Non-pigmented ciliary epithelial cell (primary cell): ENCODE measurements at places on chromosomes 6 and 20.

- no peak for DNase-seq
Measured at GRCh38 chr20:64068386-64069208, 5.6 kb downstream of the TCEA2 start.

GRCh38 chr6:29230666-29231065 lies 60.0 kb downstream of the OR2J2 start:
- DNase-seq = no peak

DNA sequence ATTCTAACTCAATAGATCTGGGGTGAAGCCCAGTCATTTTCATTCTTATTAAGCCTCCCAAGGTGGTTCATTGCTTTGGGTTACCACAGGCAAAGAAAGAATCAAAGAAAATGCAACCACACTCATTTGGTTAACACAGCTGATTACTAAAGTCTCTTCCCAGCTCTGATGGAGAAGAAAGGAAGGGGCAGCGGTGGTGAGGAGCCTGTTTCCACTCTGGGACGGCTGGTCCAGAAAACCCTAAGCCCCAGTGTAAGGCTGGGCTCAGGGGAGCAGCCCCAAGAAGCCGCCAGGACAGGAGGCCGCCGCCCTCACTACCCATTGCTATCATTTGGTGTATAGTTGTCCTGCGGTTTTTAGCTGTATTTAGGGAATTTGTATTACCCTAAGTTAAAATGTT lies 226.9 kb downstream of the CD83 start:
- no peak for DNase-seq

DNA sequence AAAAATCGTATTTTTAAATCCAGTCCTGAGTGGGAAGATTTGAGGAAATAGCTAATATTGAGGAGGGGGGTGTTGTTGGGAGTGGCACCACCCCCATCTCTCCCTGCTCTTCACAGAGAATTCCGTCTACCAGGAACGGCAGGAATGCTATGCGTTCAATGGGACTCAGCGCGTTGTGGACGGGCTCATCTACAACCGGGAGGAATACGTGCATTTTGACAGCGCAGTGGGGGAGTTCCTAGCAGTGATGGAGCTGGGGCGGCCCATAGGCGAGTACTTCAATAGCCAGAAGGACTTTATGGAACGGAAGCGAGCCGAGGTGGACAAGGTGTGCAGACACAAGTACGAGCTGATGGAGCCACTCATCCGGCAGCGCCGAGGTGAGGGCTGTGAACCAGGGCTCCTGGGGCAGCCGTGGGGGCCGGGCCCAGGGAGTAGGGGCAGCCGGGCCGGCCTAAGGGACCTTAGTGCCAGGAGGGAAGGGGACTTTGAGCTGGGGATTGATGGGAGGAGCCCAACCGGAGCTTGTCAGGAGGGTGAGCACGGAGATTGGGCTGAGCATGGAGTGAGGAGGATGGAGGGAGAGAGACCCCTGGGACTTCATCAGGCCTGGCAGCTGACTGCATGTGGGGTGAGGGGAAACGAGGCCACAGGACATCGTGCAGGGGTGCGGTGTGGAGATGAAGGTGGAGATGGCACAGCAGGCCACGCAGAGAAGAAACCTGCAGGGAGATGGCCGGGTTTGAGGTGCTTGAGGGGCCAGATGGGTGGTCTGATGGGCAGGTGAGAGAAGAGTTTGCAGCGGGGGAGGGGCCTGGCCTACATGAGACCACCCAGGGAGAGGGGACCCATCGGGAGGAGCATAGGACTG lies 41.3 kb downstream of the HLA-DPB1 start:
- DNase-seq = no peak

- DNase-seq = no peak
Measured at GRCh38 chr6:155701342-155701741, 245.7 kb upstream of the NOX3 start.

DNA sequence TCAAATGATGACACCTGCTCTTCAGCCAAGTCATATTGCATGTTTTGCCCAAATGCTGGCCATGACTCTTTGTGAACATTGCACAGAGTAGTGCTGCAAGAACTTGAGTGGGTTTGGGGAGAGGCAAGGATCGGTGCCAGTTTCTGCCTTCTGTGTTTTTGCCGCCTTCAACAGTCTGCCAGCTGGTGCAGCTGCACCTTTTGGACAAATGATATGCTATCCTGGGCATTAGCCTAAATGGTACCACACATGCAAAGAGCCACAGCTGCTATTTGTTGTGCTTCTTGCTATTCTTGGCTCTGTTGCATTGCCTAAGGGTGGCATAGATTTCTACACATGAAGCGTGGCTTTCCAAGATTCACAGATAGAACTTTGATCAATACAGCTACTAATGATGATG lies 189.0 kb upstream of the CCN2 start:
- DNase-seq = no peak

DNA sequence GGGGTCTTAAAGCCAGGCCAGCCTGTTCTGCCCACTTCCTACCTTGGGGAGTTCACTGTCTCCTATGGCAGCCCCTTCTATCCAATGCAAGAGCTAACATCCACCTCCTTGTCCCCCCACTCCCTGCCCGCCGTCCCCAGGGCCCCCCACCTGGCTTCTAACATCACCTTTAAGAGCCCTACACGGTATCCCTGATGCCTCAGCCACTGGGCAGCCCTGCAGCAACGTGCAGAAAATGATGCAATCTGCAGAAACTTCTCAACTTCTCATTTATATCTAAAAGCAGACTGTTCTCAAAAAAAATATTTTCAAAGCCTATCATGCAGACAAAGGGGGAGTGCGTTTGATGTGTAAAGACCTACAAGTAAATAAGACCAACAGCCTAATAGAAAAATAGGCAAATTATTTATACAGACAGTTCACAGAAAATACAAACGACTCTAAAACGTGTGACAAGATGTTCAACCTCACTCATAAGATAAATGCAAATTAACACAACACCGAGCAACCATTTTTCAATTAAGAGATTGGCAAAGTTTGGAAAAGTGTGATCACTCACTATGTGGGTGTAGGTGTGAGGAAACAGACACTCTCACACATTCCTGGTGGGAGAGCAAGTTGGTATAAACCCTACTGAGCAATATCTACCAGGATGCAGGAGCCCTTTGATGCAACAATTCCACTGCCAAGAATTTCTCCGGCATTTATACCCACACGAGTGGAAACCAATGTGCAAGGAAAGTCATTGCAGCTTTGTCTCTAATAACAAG lies 15.1 kb upstream of the HCK start:
- DNase-seq = no peak
